ENCODE measurements at places on chromosomes 1 and 21.

GRCh38 chr1:171595324-171595723 lies 26.7 kb upstream of the MYOCOS start:
- DNase-seq = no peak

GRCh38 chr1:116769561-116769977 lies 15.3 kb downstream of the CD2 start:
- DNase-seq = peak; percentile 40

DNA sequence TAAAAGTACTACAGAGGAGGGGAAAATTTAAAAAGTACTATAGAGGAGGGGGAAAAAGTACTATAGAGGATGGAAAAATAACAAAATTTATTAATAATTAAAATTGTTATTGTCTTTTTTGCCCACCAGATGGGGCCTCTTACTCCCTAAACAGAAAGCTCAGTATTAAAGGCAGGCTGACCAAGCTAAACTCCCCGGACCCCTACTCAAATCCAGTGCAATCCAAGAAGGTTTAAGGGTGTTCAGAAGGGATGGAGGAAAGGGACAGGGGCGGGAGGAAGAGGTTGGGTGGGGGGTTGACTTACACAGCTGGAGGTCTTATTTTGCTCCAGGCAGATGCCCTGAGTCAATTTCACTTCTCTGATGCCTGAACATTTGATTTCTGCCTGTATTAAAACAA lies 13.7 kb downstream of the CD34 start:
- peak; percentile 23 for DNase-seq

DNA sequence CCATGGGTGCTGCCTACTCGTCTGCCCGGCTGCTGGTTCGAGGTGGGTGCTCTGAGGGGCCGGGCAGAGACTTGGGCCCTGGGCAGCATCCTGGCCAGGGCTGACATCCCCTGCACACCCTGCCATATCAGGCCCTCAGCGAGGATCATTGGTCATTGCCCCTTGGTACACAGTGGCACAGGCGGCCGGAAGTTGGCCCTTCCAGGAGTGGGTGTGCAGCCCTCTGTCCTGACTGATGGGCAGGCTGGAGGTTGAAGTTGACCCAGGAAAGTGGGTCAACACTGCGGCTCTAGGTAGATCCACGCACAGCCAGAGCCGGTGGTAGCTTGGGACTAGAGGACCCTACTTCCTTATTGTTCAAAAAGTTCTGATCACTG lies 72.9 kb downstream of the TRIM11 start:
- DNase-seq = no peak

GRCh38 chr1:227796359-227796915 lies 19.0 kb upstream of the PRSS38 start:
- no peak for DNase-seq

DNA sequence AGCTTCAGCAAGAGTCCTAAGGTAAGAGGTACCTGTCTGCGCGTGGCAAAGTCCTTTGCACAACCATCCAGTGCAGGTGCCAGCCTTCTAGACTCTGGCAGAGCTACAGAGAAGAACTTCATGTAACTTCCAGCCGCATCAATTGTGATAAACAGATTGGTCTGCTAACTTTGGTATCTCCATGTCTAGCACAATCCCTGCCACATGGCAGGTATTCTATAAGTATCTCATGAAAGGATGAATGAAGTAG lies 29.8 kb downstream of the CD48 start:
- no peak for DNase-seq

- no peak for DNase-seq
These were observed 84.7 kb downstream of the LRRC8D start for GRCh38 chr1:89905395-89906058.
